ENCODE measurements at places on chromosomes 6 and 20.

DNA sequence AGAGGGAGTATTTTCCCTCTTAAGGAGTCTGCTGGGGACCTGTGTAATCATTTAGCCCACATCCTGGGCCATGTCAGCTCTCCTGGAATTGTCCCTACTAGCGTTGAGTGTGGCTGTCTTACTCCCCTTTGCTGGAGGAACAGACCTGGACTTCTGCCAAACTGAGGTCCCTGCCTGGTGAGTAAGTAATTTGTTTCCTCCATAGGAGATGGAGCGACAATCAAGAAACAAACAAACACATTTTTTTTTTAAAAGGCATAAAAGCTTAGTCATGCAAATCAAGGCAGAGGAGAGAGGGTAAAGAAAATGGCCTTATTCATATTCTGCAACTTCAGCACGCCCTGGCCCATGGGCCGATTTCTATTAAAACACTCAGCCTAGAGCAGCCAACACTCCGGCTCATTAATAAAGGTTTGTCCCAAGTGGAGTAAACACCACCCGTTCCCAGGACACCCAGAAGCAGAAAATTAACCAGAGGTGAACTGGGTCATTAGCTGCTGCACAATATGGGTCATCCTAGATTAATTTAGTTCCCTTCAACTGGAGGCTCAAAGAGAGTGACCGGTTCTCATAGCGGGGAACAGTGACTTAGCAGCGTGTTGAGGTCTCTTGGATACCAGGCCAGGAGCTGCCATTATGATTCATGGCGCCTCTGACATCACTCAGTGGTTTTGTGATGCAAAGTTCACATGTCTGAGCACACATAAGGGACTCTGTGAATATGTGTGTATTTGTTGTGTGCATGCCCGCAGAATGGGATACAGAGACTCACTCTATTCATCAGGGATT, 165.0 kb upstream of the SULF2 start:
- DNase-seq = no peak

- no peak for DNase-seq
Observed at GRCh38 chr20:37981568-37981967, 51.7 kb downstream of the TTI1 start.

DNA sequence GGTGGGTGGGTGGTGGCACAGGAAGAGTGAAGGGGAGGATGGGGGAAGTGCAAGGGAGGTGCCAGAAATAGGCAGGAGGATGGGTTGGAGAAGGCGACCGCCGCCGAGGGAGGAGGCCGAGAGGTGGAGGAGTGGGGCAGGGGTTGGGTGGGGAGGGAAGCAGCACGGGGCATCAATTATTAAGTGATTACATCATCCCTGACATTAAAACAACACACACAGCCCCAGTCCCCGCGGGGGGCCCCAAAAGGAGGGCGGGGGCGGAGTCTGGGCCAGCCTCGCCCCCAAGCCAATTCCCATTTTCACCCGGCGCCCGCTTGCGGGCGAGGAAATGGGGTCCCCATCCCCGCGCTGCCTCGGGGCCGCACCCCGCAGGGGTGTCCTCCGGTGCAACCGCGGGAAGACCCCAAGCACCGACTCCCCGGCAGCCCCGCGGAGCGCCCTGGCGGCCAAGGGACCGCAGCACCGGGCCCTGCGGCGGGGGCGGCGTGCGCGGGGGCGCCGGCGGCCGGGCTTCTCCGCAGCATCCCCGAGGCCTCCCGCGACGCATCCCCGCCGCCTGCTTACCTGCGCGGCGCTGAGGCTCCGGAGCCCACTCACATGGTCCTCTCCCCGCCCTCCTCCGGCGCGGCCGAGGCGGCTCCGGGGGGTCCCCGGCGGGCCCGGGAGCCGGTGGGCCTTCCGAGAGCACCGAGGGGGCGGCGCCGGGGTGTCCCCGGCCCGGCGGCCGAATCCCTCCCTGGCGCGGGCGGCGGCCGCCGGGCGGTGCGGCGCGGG, 663 bp downstream of the FYN start:
- DNase-seq = no peak

DNA sequence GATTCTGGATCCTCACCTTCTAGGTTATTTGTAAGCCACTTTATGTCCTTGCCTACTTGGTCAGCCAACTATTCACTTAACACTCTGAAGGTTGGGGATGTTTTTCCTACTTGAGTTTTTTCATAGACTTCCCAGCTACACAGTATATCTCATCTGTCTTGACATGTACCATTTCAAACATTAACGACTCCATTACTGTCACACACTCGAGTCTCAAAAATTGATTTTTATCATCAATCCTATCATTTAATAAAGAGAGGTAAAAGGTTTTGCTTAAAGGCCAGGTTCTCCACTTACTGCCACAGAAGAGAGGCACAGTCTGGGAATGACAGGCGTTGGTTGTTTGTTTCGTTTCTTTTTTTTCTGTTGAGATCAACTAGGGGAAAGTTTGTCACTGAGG, 38.2 kb upstream of the LAMP5 start:
- no peak for DNase-seq

- DNase-seq = peak; percentile 43
Observed at GRCh38 chr6:7243179-7243981, 69.6 kb downstream of the SSR1 start.

GRCh38 chr6:113529879-113530278, 327.3 kb upstream of the MARCKS start:
- no peak for DNase-seq

GRCh38 chr6:15945593-15946159, 183.2 kb upstream of the MYLIP start:
- DNase-seq = no peak

- DNase-seq = no peak
Observed at GRCh38 chr6:89079511-89080234, 878 bp upstream of the PNRC1 start.

DNA sequence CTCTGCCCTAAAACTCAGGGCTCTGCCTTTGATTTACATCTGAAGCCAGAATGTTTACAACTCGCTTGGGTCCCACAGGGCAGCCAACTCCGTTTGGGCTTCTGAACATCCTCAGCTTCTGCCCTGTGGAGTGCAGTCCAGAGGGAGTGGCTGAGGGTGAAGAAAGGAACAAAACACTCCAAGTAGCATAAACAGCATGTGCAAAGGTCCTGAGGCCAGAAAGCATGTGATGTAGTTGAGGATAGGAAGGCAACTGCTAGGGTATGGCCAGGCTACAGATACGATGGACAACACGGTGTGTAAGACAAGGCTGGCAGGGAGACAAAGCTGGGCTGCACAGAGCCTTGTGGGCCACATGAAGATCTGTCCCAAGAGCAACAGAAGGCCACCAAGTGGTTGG, 12.5 kb downstream of the JAG1 start:
- no peak for DNase-seq

DNA sequence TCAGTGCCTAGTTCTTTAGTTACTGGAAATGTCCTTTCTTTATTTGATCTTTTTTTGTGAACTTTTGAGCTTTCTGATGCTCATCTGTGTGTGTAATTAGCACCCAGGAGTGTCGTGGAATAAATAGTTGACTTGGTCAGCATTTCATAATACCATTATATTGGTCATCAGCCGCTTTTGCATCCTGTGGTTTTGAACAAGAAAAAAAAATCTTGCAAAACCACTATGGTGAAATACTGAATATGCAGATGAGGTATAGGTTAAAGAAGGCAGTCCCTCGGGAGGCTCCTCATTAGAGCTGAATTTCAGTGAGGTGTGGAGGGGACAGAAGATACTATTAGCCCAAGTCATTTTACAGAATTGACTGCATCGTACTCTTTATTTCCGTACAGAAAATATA, 90.1 kb downstream of the FOXO3 start:
- DNase-seq = no peak

DNA sequence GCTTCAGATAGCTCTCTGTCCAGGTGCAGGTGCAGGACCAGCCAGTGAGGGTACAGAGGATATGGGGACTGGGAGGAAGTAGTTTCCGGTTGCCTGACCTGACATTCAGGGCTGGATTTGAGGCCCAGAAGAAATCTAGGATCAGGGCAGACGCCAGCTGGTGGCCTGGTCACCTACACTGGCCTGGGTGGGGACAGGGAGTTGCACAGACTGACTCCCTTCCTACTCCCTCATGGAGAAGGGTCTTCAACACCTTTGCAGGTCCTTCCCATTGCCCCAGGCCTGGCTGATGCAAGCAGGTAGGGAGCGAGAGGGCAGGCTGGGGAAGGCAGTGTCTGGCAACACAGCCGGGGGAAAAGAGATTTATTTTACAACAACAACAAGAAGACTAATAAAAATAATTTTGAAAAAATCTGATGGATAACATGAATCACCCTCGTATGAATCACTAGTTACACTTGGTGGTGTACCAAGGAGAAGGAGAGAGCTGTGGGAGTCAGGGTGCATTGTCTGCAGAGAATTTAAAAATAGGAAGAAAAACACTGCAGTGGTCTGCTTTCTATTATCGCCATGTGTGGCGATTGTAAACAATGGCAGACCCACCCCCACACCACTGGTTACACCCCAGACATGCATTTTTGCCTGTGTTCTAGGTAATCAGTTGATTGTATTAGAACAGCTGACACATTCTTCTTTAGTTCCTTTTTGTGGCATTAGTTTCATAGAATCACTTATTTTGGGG, 62.3 kb upstream of the SNX9 start:
- peak; percentile 84 for DNase-seq

- no peak for DNase-seq
Observed at GRCh38 chr6:21537637-21538036, 55.9 kb upstream of the SOX4 start.

DNA sequence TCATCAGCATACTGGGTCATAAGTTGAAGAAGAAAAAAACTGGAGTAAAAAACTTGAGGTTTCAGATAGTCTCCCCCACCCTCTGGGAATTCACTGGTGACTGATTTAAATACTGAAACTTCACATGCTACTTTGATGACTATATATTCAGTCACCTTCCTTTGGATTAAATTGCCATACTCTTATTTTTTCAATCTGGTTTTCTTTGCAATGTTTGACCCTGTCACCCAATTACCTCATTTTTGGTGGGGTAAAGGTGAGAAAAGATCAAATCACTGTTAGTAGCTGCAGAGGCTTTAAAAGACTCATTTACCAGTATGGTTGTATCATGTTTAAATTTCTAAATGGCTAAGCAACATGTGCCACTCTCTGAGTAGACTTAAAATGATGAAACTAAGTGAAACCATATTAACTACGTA, 862.7 kb upstream of the FLRT3 start:
- no peak for DNase-seq

DNA sequence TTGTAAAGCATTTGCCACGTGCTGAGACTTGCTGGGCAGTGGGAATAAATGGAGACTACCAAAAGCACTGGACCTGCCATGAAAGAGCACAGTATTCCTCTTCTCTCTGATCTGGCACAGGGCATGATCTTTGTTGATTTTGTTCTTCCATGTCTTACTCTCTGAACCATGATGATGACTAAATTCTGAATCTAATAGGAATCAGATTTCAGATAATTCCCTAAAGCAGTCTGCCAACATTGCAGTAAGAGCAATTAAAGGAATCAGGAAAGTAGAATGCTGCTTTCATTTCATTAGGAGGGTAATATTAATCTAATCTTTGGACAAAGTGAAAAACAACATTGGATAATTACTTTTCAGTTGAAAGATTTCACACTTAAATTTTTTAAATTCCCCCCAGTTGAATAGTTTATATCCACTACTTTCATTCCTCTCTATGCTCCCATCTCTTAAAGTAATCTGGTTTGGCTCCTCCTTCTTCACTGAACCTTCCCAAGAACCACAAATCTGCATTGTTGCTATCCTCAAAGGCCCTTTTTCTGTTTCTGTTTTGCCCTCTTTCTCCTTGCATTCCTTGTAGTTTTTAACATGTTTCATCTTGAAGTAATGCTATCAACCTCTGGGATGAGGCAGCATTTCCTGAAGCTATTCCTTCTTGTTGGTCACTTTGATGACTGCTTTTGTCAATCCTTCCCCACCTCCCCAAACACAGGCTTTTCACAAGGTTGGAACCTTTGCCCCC, 243.2 kb upstream of the TENT5A start:
- no peak for DNase-seq

- no peak for DNase-seq
Observed at GRCh38 chr20:61805365-61805764, 260.3 kb downstream of the TAF4 start.

- DNase-seq = no peak
Observed at GRCh38 chr6:75025371-75025770, 180.5 kb downstream of the COL12A1 start.

DNA sequence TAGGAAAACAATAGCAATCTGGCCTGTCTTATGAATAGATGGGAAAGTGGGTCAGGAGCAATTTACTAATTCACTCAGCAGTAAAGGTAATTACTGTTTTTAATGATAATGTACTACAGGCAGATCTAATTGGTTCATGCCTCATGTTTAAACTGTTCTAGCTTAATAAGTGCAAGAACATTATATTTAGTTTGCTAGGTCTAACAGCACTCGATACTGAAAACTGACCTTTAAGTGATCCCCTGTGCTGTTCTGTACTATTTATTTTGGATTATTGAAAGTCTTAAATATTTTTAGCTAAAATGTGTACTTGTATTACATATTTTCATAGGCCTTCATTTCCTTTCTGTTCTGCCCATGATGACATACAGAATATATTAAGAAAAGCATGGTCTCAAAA, 998.0 kb upstream of the GJE1 start:
- DNase-seq = no peak

DNA sequence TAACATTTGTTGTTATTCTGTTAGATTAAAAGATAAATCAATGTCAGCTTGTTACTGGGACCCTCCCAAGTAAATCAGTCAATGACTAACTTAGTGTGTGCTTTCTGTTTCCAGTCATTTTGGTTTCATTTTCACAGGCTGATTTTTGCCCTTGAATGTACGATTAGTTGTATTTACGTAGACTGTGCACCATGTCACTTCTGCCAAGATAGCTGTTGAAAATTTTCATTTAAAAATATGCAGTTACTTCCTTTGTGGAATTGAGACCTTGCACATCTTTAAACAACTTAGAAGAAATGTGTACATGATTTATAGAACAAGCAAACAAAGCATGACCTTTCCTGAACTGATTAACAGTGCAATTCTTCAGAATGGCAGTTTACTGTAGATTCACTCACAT, 944.8 kb upstream of the CITED2 start:
- peak; percentile 6 for DNase-seq

DNA sequence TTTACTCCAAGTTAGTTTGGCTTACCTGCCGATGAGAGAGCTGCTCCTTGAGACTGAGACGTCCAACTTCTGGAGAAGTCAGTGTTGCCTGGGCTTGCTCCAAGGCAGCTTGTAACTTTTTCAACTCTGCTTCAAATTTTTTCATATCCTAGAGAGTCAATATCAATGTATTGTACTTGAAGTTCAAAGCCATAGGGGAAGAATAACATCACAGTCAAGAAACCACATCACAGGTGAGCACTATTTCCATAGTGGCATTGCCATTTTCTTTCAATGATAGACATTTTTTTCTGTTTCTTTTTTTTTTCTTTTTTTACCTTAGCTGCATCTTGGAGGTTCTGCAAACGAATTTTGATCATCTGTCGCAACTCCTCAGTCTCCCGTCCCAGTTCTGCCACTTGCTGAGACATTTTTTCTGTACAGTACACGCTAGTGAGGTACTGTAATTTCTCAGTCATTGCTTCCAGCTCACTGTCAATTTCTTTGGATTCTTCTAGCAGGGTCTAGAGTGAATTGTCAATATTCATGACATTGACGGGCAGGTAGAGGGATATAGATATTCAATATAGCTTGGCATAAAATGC, 326.7 kb downstream of the SYNE1 start:
- DNase-seq = no peak

Data from HFF-Myc (cell line).